ENCODE measurements at places on chromosomes 1 and 21. TPM values are rescaled to one million over a fixed set of nuclear protein-coding genes. Genes with fewer than 3 reads are reported as not detected.

DNA sequence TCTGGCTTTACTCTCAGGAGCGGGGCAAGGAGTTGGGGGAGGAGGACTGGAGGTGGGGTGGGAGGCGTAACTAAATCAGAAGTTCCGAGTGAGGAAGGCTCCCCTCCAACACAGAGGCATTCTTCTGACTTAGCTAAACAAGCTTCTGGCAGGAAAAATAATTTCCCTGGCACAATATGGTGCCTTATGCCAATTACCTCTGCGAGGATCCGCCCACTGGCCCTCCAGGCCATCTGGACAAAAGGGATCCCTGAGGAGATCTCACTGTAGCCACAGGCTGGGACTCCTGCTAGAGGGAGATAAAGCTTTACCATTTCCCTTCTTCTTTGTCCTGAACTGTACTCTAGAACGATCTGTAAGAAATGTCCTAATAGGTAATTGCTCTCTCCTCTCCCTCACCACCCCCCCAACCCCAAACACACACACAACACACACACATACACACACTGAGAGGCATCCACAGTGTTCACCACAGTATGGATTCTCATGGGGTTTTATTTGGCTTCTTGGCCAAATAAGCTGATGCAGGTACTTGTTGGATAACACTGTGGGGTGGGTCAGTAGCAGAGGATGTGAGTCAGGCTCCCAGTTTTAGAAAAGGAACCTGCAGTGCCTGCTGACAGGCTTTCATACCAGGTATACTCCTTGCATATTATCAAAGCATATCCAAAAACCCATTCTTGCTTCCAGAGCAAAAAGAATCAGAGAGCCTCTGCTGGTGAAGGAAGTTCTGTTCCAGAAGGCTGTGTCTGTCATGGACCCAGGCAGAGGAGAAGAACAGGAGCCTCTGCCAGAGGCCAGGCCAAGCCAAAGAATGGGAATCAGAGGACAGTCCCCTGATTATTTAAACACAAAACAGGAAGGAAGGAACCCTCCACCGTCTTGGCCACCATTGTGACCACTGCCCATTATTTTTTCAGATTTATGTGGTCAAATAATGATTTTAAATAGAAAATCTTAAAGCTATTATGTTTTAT is 169.1 kb downstream of the C1orf21 start:
- DNase-seq = no peak

DNAJC28 gene
- total RNA-seq = 9.8 TPM

GRCh38 chr1:63618011-63618410 is 24.8 kb downstream of the PGM1 start:
- no peak for DNase-seq

- DNase-seq = no peak
Observed at GRCh38 chr1:101547357-101547756, 310.5 kb downstream of the S1PR1 start.

FCGR1A gene
- 2.4 TPM for total RNA-seq

GRCh38 chr1:248861616-248862015 is 2.7 kb upstream of the ZNF692 start:
- DNase-seq = no peak
